ENCODE measurements at places on chromosomes 3 and 15.

GRCh38 chr3:134796281-134797056 lies 1.4 kb downstream of the EPHB1 start:
- no peak for DNase-seq

GRCh38 chr15:64630396-64631107 lies 144.8 kb downstream of the RBPMS2 start:
- DNase-seq, result no peak

GRCh38 chr3:185823078-185824044 lies 1.5 kb downstream of the IGF2BP2 start:
- DNase-seq, result no peak

DNA sequence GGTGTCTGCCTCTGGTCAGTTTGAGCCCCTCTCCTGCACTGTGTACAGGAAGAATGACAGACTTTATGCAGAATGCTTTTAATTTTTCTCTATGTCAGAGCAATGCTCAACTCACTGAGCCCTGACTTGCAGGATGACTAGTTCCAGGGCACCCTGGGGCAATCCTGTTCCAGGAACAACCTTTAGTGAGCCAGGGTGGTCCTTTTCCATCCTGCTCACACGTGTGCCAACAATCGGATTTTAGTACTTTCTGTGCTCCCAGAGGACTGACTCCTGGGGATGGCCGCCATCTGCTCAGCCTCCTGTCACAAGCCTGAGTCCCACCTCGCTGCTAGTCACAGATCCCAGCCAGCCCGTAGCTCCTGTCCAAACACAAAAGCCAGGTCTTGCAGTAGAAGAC lies 48.2 kb upstream of the ALDH1A3 start:
- no peak for DNase-seq

DNA sequence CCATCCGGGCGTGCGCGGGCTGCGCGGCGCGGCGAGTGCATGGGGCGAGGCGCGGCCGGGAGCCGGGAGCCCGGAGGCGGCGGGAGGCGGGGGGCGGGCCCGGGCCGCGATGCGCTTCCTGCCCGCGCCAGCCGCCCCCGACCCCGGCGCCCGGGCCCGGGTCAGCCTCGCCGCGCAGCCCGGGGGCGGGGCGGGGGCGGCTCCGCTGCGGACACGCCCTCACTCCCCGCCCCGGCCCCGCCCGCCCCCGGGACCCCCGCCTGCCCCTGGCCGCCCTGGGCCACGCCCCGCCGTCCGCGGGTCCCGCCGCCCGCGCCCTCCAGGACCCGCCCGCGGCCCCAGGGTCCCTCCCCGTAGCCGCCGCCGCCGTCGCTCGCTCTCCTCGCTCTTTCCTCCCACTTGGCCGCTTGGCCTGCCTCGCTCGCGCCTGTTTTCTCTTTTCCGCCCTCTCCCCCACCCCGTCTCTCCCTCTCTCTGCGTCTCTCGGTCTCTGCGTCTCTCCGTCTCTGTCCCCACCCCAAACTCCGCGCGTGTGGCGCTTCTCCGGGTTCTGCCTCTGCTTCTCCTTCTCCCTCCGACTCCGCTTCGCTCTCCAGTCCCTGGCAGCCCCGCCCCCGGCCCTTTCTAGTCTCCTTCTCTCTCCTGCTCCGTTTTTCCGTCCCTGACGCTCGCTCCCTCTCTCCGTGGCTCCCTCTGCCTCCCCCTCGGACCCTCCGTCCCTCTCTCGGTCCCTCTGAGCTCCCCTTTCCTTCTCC lies at the start of gene PLXND1:
TSS of gene PLXND1 (minus strand) at position 41 of the 755 bp plus-strand sequence. CDS start at position 4, 37 bp downstream.
- DNase-seq, result no peak

GRCh38 chr15:84611631-84612030 lies 10.8 kb downstream of the ZSCAN2 start:
- no peak for DNase-seq

Measured in SIG-M5 (cell line).